Activated CD4-positive, alpha-beta memory T cell treated with anti-CD3 and anti-CD28 coated beads for 36 hours (primary cell): ENCODE measurements at places on chromosomes 5 and 9. TPM values are rescaled to one million over a fixed set of nuclear protein-coding genes. Genes with fewer than 3 reads are reported as not detected.

DNA sequence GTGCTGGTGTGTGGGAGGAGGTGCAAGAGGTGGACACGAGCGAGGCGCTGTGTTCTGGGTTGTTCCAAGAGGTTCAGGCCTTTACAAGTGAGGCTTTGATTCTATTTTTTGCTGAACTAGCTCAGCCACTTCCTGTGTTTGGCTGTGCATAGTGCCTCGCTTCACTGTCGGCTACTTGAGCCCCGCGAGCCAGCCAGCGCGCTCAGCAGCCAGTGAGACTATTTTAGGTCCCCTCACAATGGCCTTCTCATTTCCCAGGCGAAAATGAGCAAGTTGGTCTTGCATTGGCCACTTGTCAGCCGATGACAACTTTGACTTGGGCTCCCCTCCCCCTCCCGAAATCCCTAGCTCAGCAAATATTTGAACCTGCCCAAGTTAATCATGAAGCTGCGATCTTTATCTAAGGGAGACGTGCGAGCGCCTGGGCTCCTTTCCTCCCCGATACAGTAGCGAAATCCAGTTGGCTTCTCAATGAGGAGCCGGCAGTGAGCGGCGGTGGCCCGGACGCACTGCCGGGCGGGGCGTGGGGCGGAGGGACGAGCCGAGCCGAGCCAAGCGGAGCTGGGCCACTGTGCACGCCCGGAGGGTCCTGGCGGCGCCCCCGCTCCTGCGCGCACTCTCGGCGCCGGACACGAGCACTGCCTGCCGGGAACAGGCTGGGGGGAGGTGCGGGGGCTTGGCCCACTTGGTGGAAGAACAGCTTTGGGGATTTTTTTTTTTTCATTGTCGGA is 72.6 kb downstream of the PIK3R1 start:
- DNase-seq: peak; percentile 63

GRCh38 chr5:25713259-25713658 is 1068.5 kb upstream of the CDH10 start:
- no peak for DNase-seq

DNA sequence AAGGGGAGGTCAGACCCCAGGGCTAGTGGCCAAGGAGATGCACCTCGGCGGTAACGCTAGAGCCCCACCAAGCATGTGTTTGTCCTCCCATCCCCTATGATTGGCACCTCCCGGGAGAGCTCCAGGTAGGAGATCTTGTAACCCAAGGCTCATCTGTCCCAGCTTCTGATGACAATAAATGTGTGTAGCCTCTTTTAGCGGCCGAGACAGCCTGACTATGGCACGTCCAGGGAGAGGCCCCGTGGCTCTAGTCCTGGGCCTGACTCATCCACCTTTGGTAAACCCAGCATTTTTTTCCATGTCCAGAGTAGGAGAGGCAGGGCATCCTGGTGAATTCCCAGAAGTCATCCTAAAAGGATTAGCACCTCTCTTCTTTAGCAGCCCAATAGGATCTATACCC is 39.2 kb downstream of the IRF1 start:
- DNase-seq: no peak

GRCh38 chr5:68884144-68884754 is 209.6 kb upstream of the SLC30A5 start:
- peak; percentile 22 for DNase-seq

GRCh38 chr9:27379311-27380251 is 82.6 kb upstream of the EQTN start:
- peak; percentile 39 for DNase-seq

GRCh38 chr5:72478276-72478675 is 28.9 kb downstream of the ZNF366 start:
- no peak for DNase-seq

DNA sequence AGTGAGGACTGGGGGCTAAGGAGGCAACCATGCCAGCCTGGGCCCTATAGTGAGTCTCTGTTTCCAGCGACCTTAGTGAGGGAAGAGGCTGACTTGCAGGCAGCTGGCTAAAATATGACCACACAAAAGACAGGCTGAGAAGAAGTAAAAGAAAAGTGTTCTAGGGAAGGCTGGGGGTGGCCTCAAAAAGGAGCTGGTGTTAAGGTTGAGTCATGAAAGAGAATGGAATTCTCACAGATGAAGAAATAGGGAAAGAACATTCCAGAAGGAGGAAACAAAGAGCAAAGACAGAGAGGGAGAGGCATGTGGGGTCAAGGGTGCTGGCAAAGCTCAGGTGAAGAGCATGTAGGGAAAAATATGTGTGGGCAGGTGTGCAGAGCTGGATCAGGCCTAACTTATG is 302.7 kb upstream of the RFX3 start:
- DNase-seq: no peak

- DNase-seq: no peak
These were observed 26.1 kb downstream of the SMIM32 start for GRCh38 chr5:136166909-136167308.

DNA sequence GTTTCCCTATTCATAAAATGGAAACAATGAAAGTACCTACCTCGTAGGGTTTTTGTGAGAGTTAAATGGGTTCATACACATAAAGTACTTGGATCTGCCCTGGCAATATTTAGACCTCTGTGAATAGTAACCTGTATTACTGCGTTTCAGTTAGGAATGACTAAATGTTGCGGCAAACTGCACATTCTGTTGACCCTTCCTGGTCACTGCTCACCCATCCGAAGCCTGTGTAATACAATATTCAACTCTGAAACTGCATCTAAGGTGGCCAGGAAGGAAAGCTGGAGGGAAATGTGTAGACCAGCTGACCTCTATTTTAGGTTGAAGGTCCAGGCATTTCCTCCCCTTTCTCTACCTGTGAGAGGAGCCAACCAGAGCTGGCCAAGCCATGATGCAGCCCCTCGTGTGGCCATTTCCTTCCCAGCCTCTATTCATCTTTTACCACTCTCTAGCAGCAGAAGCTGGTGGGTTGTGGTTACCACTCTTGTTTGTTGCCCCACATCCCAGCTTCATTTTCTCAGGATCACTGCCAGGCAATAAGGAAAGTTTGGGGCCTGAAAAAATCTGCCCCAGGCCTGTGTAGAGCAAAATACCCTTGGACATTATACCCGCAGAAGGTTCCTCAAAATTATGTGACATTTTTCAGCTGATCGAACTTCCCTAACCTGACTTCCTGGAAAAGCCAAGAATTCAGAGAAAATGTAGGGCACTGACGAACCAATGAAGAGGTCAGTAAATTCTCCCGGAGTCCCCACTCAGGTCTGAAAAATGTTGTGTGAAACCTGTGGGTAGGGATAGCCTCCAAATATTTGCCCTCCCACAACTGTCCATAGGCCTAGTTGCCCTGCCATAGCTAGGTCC is 20.5 kb upstream of the PDCD1LG2 start:
- DNase-seq: no peak

- DNase-seq: no peak
These were observed 20.6 kb upstream of the C5orf24 start for GRCh38 chr5:134825212-134825611.

DNA sequence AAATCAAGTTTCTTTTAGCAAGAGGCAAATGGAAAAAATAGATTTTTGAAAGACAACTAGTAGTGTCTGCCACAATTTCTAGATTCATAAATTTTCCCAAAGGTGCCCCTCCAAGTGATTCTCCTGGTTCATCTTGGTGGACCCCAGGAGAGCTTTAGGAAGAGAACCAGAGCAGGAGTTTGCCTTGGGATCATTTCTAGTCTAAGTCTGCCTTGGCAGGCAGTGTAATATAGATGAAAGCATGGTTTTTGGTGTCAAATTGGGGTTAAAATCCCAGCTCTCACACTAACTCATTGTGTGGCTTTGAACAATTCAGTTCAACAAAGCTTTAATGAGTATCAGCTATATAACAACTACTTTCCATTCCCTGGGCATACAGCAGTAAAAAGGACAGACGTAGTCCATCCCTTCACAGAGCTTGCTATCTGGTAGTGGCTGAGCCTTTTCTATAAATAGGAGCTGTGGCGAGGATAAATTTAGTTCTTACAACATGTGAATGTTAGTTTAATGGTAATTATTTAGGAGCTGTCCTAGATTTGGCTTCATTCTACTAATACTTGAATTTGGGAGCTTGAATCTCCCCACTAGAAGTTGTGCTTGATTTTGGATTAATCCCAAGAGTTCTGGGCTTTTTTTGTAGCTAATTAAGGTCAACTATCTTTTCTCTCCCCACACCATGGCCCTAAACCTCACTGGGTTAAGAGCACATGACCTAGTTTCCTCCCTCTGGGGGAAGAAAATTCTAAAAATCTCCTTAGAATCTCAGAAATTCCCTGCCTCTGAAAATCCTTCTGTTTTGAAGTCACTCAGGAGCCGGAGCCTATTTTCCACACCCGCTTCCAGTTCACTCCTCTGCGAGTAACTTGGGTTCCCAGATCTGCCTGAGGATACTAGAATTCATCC is 197.8 kb downstream of the PCSK1 start:
- no peak for DNase-seq

DNA sequence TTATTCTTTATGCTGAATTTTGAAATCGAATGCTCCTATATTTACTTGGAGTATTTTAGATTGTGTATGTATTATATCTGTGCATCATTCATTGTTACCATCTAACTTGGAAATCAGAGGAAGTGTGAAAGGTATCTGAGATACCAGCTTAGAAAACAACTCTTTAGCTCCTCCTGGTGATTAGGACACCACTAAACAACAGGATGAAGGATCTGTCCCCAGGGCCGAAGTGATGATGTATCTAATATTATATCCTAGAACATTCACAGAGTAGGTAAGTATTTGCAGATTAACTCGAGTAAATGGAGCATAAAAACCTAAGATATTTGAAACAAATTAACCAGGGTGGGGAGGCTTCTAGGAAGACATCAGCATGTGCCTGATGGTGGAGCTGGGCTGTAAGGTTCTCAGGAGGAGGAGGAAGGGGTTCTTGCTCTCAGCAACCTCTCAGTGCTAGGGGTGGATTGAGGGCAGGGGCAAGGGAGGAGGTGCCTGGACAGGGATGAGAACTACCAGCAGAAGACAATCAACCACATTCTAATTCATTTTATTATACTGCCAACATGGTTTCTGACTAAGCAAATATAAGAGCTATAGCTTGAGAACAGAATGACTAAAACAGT is 2.6 kb upstream of the NFIL3 start:
- no peak for DNase-seq

GRCh38 chr9:77907585-77907984 is 124.0 kb downstream of the GNAQ start:
- DNase-seq: no peak

DNA sequence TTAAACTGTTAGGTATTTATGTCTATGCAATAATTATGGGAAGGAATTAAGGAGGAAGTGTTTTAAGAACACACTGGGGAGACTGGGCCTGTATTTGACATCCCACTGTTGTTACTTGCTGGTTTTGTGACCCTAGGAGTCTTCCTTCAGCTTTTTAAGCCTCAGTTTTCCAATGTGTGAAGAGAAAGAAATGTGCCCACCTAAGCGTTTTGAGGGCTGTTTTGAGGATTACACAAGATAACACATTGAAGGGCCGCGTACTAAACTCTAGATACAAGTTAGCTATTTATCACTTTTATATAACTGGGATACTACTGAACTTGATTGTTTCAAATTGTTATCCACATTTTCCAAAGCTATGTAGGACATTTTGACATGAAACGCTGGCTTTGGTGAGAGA is 72.5 kb downstream of the NPR3 start:
- DNase-seq: no peak

The PCDHGB7 gene
- total RNA-seq: not detected

The ASS1 gene
- total RNA-seq: 5.4 TPM

The NFIB gene
- total RNA-seq: not detected

The ZNF608 gene
- total RNA-seq: not detected

The TTC16 gene
- total RNA-seq: 0.69 TPM
